Activated naive CD8-positive, alpha-beta T cell treated with anti-CD3 and anti-CD28 coated beads, Interleukin-2, amount 50 U/mL, for 24 hours (primary cell): ENCODE measurements at places on chromosomes 11 and 22.

GRCh38 chr11:44847316-44847715, 103.4 kb downstream of the TP53I11 start:
- no peak for DNase-seq

DNA sequence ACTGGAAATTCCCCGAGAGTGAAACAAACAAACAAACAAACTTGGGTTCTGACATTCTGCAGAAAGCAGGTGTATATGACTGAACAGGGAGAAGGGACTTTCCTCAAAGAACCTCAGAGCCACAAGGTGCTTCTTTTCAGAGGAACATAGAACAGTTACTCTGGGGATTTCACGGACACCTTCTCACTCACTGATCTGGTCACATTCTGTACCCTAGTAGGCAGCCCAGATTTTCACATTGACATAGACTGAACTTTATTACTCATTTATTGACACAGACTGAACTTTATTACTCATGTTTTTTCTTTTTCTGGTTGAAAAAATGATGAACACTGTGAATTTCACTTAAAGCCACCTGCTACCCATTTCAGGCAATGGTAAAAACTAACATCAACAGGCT, 263.0 kb downstream of the OPCML start:
- DNase-seq, result no peak

- no peak for DNase-seq
These were observed 98.2 kb upstream of the BID start for GRCh38 chr22:17872471-17872870.

DNA sequence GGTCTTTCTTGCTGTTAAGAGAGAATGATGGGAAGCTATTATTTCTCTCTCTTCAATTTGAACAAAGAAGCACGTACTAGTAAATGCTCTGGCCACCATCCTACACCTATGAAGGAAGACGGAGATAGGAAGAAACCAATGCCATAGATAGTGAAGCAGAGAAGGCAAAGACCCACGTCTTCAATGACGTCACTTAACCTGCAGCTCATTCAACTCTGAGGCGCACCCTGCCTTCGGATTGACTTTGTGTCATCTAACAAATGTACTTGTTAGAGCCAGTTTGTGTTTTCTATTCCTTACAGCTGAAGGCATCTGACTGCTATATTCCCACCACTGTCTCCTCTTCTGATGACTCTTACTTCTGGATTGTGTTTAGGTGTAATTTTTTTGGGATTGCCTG, 332.5 kb upstream of the DDI1 start:
- DNase-seq, result no peak

- no peak for DNase-seq
These were observed 59.8 kb downstream of the CEP57 start for GRCh38 chr11:95850137-95850536.

DNA sequence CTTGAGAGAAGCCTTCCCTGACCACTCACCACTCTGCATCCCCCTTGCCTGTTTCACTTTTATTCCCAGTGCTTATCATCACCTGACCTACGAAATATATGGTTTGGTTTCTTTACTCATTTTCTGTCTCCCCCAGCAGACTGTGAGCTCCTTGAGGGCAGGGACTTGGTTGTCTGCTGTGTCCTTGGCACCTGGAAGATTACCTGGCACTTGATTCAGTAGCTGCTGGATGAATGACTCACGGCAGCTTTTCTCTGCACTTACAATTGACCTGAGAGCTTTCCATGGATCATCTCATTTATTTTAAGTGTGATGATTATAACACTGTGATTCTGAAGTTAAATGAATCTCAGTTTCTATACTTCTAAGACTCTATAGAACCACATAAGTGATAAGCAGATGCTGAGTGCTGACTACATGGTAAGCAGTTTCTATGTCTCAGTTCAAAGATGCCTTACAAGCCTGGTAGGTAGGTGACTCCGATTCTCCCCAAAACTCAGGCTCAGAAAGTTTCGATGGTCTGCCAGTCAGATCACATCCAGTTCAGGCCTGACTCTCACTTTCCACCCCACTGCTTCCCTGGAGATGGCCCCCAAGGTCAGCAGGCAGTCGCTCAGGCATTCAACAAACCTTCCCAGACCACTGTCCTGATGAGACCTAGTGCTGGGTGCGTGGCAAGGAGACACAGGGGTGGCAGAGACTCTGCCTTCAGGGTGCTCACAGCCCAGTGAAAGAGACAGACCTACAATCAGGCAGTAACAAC, 11.6 kb downstream of the IL2RB start:
- DNase-seq, result no peak

- DNase-seq, result no peak
These were observed 5.7 kb downstream of the IGSF22 start for GRCh38 chr11:18720091-18720807.

- no peak for DNase-seq
These were observed 16.3 kb upstream of the CABP2 start for GRCh38 chr11:67539550-67539949.
